ENCODE measurements at places on chromosomes 16 and 17.

DNA sequence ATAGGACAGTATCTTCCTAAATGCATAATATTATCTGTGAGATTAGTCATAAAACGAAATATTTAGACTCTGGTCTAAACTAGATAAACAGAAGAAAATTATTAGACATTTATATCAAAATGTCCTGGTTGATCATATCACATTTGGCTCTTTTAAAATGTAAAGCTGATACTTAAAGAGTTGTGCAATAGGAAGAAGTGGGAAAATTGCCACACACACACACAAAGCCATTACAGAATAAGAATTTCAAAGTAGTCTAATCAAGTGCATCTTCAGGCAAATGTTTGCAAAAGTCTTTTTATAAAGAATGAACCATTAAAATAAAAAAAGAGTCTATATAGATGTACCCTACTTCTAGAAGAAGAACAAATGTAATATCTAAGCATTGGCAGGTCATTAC, 301.7 kb downstream of the KIF2B start:
- no peak for DNase-seq

- peak; percentile 70 for DNase-seq
Observed at GRCh38 chr16:87924041-87924810, 12.1 kb downstream of the CA5A start.

DNA sequence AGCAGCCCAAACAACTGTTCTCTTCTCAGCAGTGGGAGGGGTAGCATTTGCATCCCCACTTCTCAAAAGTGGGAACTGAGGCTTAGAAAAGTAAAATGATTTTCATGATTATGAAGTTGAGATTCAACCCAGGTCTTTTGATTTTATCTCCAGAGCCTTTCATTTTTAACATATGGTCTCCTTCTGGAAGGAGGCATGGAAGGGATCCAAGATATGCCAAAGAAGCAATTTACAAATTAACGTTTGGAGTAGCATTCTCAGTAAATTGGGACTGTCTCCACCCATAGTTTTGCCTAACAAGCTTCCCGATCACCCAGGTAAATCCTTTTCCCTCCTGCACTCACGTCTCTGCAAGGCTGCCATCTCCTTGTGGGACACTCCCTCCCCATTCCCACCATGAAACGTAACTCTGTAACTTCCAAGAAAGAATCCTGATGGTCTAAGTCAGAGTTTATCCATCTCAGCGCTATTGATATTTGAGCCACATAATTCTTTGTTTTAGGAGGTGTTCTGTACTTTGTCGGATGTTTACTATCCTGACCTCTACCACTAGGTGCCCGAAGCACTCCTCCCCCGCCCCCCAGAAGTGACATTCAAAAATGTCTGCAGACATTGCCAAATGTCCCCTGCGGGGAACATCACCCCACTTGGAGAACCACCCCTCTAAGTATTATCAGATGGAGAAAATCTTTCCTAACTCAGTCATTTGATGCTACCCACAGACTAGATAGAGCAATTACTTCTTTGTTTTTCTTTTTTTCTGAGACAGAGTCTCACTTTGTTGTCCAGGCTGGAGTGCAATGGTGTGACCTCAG, 32.9 kb upstream of the NFAT5 start:
- no peak for DNase-seq

DNA sequence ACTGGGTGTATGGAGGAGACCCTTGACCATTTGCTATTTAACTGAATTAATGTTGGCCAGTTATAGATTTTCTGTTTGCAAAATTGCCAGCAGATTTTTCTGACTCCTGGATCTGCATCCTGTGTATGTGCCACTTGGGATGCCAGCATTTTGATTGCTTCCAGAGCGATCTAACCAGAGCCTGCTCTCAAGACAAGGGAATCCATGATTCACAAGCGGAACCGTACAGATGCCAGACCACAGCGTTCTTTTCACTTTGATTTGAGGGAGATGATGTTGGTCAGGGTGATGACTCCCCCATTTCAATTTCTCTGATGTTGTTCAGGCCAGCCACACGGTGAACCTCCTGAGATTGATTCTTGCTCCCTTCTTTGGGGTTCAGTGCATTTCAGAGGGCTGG, 228.7 kb downstream of the CDH13 start:
- no peak for DNase-seq

- DNase-seq = peak; percentile 65
Observed at GRCh38 chr16:29645694-29646187, 17.3 kb upstream of the SPN start.

DNA sequence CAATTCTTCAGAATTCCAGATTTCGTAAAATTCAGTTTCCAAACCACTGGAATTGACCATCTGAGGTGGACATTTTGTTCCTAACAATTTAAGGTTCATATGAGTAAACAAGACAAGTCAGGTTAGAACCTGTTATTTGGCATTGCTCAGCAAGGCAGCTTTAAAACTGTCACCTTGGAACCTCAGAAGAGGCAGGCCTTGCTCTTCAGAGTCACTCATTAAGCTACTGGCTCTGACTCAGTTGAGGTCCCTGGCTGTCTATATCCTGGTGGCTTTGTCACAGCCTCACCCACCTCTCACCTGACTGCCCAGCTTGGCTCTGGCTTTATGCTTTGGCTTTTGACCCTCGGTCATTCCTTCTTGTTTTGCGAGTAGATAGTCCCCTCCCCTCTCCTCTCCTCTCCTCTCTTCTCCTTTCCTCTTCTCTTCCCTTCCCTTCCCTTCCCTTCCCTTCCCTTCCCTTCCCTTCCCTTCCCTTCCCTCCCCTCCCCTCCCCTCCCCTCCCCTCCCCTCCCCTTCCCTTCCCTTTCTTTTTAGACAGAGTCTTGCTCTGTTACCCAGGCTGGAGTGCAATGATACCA, 238.4 kb downstream of the SHISA9 start:
- DNase-seq = no peak

GRCh38 chr17:30832438-30833124, 815 bp downstream of the ATAD5 start:
- no peak for DNase-seq

GRCh38 chr16:79740252-79740651, 139.7 kb upstream of the MAF start:
- no peak for DNase-seq

- DNase-seq = no peak
Observed at GRCh38 chr17:17768424-17769088, 68.2 kb downstream of the SREBF1 start.

DNA sequence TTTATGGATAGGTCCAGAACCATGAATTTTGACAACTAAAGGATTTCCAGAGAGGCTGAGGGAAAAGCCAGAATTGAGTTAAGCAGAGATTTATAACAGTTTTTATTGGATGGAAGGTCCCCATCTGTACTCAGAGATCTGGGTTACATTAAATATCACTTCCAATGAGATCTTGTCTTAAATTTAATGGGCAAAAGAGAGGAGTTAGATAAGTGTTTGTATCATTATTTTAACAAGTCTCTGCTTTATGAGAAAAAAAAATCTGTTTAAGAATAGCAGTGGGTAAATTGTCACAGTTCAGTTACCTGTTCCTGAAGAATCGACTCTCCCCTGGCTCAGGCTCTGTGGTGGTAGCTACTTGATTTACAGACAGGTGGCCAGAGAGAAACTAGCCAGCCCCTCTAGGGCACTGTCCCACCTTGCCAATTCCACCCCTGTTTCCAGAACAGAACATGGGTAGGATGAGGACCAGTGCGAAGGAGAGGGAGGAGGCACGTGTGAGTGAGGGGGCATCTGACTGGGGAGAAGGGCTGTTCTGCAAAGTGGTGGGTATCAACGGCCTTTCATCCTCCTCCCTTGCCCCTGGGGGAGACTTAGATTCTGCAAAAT, 22.1 kb upstream of the CRHR1 start:
- DNase-seq = no peak

DNA sequence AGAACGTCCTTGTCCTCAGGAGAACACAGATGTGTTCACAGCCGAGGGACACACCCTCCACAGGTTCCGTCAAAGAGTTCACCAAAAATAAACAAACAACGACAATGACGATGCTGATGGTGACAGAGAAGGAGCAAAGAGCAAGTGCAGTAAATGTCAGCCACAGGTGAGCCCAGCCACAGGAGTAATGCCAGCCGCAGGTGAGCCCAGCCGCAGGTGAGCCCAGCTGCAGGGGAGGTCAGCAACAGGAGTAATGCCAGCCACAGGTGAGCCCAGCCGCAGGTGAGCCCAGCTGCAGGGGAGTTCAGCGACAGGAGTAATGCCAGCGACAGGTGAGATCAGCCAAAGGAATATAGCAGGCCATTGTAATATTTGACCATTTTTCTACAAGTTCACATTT, 315.2 kb downstream of the FOXL1 start:
- no peak for DNase-seq

DNA sequence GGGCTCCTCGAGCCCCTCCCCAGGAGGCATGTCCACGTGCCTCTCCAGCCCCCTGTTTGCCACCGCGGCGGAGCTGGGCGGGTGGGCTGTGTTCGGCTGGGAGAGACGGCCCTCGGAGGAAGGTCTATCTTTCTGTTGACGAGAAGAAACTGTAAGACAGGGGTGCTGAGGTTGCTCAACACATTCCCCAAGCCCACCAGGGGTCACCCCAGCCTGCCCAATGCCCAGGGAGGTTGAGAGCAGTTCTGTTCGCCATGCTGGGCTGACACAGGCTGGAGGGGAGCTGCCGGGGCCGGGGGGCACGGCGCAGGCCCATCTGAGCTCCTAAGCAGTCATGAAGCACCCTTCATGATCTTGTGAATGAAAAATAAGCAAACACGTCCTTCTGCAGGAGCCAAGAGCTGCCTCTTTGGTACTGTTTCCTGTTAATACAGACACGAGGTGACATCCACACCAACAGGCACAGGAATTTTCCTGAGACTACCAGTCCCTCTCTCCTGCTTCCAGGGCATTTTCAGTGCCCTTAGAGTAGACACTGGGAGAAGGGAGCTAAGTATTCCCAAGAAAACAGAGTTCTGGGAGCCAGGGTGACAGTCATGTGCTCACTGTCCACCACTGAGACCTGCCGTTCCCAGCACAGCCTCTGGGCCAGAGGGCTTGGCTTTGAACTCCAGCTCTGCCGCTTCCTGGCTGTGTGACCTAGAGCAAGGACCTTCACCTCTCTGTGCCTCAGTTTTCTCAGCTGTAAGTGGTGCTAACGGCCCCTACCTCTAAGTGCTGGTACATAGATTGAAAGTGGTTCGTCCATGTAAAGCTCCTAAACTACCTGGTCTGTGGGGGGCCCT, 9.2 kb downstream of the UBALD2 start:
- no peak for DNase-seq

- no peak for DNase-seq
Observed at GRCh38 chr16:81516478-81517149, 72.0 kb downstream of the CMIP start.

GRCh38 chr17:64255764-64256163, 7.3 kb downstream of the TEX2 start:
- no peak for DNase-seq

DNA sequence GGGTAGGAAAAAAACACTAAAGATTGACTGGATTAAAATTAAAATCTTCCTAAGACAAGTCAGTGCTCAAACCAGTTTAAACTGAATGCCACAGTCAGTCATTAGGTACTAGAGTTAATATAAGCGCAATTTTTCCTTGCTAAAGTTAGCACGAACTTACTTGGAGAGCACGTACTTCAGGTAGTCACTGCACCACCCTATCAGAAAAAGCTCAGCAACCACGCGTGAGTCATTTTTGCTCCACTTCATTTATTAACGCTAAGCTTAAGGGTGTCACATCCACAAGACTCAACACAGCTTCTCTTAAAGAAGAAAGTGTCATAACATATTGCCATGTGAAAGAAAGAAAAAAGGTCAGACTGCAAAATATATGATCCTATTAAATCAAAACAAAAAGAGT, 53.1 kb downstream of the TEX2 start:
- DNase-seq = no peak

DNA sequence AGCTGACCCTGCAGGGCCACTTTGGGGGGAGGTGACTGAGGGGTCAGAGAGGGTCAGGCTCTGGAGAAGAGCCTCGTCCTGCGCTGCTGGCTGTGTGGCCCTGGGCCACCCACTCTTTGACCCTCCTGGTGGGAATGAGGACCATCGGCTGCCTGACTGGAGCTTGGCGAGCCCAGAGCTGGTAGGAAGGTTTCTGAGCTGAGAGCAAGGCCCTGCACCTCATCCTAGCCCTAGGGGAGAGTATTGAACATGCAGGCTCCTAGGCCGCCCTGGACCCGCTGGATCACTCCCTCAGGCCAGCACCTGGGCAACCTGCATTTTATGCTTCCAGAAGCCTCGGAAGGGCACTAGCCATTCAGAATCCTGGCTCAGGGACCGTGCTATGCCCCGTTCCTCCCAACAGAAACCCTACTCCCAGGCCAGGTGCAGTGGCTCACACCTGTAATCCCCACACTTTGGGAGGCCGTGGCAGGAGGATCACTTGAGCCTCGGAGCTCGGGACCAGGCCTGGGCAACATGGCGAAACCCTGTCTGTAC, 14.5 kb downstream of the MAP2K3 start:
- no peak for DNase-seq

DNA sequence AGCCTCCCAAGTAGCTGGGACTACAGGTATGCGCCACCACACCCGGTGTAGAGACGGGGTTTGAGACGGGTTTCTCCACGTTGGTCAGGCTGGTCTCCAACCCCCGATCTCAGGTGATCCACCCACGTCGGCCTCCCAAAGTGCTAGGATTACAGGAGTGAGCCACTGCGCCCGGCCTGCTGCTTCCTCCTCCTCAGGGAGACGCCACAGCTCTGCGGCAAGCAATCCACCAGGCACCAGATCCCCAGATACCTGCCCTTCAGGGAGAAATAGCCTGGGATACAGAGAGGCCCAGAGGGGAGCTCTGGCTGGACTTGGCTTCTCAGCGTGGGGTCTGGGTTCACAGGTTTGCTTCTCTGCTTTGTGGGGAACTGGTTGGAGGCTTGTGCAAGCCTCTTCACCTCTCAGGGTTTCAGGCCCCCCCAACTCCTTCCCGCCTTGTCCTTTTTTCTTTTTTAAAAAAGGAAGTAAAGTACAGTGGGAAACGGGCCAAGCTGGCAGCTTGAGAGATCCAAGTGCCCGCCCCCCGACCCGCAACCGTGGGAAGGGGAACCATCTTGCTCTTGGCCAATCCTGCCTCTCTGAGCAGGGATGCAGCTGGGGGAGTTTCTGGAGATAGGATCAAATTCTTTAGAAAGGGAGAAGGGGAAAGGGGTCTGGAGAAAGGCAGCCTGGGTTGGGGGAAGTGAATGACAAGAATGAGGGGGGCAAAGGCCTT, 2.6 kb upstream of the SPHK1 start:
- no peak for DNase-seq

DNA sequence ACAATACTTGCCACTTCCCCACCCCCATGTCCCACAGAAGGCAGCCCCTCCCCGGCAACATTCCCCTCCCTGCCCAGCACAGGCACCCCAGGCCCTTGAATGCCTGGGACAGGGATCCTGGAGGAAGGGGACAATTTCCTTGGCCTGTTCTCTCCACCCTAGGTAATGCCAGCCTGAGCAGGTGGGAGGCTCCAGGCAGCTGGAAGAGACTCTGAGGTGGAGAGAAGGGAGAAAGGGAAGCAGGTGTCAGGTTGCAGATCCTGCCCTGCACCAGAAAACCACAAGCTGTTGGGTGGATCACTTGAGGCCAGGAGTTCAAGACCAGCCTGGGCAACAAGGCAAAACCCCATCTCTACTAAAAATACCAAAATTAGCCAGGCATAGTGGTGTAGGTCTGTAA, 8.9 kb downstream of the MPP2 start:
- no peak for DNase-seq

All from germinal center (tissue), 1 donor.